ENCODE measurements at places on chromosomes 6 and 20.

GRCh38 chr20:50904067-50904570, 27.1 kb downstream of the ADNP start:
- DNase-seq = no peak

DNA sequence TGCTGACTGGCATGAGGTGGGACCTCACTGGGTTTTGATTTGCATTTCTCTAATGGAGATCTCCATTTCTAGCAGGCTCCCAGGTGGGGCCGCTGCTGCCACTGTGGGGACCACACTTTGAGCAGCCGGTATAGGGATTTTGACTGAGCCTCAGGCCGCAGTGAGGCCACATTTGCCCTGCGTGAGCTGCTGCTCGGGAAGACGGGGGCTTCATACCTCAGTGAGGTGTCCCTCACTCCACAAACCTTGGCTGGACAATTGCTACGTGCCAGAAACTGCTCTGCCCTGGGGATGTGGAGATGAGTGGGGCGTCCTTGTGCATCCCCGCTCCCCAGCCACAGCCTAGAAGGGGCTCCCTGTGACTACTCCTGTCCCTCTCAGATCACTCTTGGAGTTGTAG, 134.3 kb downstream of the ANKRD60 start:
- no peak for DNase-seq

- DNase-seq = no peak
Observed at GRCh38 chr20:63587776-63588591, 13.9 kb upstream of the HELZ2 start.

- DNase-seq = no peak
Observed at GRCh38 chr20:45765307-45765875, 26.3 kb downstream of the WFDC3 start.

DNA sequence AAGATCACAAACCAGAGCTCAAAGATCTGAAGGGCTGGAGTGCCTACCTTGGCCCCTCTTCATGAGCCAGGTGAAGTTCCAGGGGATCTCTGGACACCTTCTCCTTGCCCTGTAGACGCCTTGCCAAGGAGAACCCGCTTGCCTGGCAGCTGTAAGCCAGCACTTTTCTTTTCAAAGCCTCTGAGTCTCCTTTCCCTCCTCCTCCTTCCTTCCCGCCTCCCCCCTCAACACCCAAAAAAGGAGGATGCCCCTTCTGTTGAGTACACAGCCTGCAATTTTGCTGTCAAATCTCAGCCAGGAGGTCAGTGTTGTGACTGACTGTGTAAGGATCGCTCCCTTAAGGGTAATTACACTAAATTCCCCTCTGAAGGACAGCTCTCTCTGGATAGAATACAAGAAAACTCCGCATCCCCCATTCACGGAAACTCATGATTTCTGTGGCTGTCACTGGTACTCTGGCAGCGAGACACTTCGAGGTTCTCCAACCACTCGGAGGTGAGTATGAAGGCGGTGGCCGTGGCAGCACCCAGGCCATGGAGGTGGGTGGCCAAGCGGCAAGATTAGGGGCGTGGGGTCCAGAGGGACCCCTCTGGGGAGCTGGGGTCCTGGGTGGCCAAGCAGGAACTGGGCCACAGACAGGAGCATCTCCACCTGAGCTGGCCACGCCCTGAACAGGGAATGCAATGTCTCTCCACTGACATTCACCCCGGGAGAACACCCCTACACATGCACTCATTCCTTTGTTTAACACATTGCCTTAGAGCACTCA, 23.2 kb upstream of the FOXP4 start:
- DNase-seq = no peak

GRCh38 chr6:85420551-85420950, 29.3 kb upstream of the NT5E start:
- no peak for DNase-seq

DNA sequence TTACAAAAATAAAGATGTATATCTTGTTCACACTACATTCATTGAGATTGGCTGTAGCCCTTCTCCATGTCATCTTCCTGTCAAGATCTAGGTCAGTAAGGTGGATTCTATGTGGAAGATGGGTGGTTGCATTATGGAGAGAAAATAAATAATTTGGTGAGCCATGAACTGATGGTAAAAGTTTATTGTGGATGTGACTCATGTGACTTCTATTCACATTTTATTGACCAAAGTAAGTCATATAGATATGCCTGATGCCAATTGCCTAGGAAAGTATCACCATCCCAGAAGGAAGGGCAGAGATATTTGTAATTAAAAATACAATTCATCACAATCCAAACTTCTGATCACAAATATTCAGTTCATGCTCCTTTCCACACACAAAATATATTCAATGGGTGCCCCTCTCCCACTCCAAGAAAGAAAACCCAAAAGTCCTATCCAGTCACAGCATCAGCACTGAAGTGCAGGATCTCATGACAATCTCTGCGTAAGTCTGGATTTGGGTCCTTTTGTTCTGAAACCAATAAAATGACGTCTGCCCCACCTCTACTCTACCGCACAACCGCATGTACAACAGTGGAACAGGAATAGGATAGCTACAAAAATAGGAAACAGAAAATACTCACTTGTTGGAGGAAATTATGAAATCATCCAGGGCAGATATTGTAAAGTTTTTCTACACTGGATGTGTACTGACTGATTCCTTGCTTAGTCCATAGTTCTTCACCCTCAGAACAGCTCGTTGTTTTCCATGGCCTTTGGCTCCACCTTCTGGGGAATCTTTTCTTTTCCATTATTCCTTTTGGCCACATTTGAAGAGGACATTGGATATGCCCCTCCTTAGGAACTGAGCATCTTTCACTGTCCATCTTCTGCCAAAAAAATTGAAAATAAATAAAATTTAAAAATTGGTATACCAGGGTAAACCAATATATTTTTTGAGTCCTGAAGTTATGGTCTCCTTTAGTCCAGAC, 16.1 kb upstream of the SLC17A3 start:
- DNase-seq = peak; percentile 19

- DNase-seq = no peak
Observed at GRCh38 chr6:141165002-141165665, 967.6 kb upstream of the GJE1 start.

GRCh38 chr20:23887856-23888255, 8.3 kb upstream of the CST5 start:
- DNase-seq = no peak

- no peak for DNase-seq
Observed at GRCh38 chr6:143691900-143692636, 14.3 kb downstream of the PHACTR2 start.

DNA sequence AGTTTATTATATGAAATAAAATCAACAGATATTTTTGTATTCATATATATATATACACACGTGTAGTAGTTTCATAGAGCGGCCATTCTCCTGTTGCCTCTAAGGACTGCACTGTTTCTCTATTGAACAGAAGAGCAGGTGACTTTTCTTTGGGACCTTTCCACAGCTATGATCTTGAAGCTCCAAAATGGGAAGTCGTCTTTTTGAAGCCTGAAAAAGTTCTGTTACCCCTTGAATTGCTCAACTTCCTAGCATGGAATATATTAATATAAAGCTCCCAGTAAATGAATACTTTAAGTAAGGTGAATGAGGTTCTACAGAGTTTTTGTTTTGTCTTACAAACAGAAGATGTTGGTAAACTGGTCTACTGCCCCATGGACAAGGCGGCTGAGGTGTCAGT, 42.2 kb upstream of the ADTRP start:
- DNase-seq = no peak

DNA sequence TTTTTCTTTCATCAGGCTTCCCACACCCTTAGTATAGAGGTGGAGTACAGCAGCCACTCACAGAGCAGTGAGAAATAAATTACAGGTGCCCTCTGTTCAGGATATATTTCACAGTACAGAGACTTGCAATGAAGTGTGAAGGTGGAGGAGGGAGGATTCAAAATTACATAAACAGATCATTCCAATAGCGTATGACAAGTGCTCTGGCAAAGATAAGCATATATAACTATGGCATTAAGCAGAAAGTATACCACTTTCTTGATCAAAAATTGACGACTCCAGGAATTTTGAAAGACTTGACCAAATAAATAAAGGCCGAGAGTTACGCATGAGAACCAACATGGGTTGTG, 108.7 kb downstream of the GPX5 start:
- no peak for DNase-seq

DNA sequence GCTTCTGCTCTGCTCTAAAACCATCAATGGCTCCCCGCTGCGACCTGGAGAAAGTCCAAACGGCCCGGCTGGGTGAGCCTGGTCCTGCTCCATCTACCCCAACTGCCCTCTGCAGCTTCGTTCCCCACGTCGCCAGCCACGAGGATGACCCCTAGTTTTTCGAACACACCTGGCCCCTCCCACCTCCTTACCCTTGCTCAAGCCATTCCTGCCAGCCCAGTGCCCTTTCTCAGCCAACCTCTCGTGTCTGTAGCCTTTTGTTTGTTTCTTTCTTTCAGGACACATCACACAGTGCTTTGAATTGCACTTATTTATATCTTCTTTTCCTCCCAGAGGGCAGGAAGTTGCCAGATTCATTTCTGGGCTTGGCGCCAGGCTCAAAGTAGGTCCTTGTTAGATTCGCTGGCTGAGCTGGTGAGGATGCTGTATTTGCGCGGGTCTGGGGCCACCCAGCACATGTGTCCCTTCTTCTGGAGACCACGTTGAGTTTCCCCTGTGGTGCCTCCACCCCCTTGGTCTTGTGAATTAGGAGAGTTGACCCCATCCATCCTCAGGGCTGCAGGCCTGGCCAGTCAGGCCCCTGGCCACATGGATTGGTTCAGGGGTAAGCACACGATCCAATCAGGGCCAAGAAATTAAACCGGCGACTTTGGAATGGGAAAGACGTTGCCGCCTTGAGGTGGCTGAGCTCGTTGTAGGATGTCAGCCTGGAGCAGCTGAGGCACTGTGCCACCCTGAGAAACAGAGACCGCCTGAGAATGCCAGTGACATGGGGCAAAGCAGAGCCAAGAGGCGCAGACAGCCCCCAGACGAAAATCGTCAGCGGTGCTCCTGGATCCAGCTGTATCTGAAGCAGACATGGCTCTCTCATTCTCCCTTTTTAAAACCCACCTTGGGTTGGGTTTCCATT, 156.0 kb downstream of the CEBPB start:
- DNase-seq = peak; percentile 63

DNA sequence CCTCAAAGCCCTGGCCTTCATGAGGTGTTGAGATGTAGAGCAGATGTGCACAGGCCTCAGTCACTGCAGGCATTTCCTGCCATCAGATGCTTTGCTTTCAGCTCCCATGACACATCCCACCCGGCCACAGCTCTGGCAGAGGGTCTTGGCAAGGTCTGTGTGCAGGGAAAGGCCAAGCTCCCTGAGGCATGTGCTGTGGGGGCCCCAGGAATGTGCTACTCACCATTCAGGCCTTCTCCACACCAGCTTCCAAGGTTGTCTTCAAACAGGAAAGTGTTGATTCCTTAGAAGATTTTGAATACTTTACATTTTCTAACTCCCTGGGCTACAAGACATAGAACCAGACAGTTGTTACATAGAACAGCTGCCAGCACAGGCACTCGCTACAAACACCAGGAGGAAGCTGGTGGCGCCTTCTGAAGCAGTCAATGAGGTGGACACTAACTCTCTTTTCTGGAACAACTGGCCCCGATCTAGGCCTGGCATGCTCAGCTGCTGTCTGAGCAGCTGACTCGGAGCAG, 27.8 kb downstream of the CASS4 start:
- DNase-seq = peak; percentile 87

DNA sequence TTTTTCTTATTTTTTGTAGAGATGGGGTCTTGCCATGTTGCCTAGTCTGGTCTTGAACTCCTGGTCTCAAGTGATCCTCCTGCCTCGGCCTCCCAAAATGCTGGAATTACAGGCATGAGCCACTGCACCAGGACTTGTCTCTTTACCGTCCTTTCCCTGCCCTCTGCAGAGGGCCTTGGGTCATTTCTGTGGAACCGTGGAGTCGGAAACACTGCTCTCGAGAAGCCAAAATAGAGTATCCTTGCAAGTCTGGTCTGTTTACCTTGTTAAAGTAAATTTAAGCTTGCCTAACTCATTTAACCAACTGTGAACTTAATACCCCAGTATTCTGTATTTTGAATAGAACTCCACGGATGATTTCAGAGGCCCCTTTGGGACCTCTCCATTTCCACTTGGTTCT, 51.4 kb downstream of the KDM1B start:
- no peak for DNase-seq

DNA sequence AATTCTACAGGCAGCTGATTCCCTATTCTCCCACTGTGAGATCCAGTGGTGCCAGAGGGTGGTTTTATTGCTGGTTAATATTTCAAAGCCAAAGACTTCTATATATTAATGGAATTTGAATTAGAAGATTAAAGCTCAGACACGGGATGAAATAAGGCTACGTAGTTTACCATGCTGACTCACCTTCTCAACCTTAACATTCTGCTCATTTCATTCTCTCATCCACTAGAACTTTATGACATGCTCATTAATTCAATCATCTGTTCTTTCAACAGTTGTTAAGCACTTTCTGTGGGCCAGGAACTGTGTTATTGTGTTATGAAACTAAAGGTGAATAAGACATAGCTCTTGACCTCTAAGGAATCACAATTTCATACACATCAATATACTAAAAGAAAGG, 456.9 kb upstream of the MAP3K7 start:
- no peak for DNase-seq

DNA sequence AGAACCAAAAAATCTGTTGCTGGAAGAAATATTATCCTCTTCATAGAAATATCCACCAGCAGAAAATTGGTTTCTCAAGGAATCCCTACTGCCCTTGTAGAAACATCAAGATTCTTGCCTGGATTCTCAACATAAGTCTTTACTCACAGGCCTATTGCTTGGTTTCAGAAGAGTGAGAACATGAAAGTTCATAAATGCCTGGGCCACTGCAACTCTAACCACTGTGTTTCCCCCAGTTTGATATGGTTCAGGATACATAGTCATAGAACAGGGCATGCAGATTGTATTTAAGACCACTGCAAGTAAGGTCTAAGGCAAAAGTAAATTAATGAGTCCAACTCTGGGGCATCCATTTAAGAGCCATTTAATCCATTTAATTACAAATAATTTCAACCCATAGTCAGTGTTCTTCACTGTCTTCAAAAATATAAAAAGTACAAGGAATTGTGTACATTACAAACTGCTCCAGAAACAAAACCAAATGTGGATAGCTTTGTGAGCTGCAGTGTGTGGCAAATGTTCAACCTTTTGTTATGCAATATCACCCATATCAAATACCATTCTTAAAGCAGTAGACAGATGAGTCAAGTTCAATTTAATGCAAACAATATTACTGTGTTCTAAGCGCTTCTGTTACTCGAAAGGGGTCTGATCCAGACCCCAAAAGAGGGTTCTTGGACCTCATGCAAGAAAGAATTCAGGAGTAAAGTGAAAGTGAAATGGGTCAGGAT, 83.3 kb downstream of the OPRM1 start:
- no peak for DNase-seq
